Stimulated activated CD4-positive, alpha-beta T cell treated with anti-CD3 and anti-CD28 coated beads, Interleukin-4, amount 100 ng/mL, for 48 hours (primary cell): ENCODE measurements at places on chromosomes 4 and X.

- no peak for DNase-seq
These were observed 110.0 kb downstream of the IRF2 start for GRCh38 chr4:184364100-184364921.

GRCh38 chr4:15779306-15779705, 1.2 kb downstream of the CD38 start:
- DNase-seq = no peak

- DNase-seq = no peak
These were observed 833.6 kb downstream of the CCSER1 start for GRCh38 chr4:90960840-90961239.

GRCh38 chr4:13546142-13546940, 2.0 kb upstream of the NKX3-2 start:
- DNase-seq = no peak

- DNase-seq = no peak
These were observed 149.5 kb downstream of the MAML3 start for GRCh38 chr4:140004549-140004895.

- no peak for DNase-seq
These were observed 1189.6 kb downstream of the PCDH18 start for GRCh38 chr4:136342666-136343065.

- no peak for DNase-seq
These were observed 17.0 kb upstream of the WWC2 start for GRCh38 chr4:183082053-183082452.

DNA sequence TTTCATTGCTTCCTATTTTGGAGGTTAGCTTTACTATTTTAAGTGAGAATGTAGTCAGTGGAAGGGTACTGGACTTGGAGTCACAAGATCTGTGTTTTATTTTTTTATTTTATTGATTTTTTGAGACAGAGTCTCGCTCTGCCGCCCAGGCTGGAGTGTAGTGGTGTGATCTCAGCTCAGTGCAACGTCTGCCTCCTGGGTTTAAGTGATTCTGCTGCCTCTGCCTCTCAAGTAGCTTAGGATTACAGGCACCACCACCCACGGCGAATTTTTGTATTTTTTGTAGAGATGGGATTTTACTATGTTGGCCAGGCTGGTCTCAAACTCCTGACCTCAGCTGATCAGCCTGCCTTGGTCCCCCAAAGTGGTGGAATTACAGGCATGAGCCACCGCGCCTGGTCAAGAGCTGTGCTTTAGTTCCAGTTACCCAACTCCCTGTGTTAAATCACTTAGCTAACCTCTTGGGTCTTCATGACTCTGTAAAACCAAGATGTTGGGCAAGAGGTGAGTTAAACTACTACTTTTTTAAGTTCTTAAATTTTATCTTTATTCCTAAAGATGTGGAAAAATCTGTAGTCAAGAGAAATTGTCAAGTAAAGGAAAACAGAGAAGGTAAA, 11.2 kb downstream of the USP9X start:
- no peak for DNase-seq

- DNase-seq = no peak
These were observed 119.0 kb downstream of the GPR143 start for GRCh38 chrX:9646471-9647224.

DNA sequence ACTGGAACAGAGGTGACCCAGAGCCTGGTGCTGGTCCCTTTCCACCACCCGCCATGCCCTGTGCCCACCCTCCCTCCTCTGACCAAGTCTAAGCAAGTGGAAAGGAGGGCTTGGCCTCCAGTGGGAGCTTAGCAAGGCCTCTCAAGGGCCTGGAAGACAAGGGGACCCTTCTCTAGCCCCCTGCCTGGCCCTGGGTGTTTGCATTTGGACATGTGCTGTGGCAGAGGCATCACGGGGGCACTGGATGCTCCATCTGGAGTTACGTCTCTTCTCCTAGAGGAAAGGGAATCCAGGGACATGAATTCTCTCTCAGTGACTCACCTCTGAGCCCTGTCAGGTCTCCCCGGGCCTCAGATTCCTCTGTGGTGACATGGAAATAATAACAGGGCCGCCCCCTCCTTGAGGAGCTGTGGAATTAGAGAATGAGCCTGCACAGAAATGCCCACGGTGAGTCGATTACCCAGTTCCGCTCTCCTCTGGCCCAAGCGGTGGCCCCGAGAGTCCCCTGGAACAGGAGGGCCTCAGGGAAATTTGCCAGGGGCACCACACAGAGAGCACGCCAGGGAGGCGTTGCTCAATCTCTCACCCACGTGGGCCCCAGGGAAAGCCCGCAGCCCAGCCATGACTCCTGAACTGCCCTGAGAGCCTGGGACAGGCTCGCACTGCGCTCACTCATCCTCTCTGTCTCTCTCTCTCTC, 189.6 kb downstream of the BCOR start:
- DNase-seq = no peak
